ENCODE measurements at places on chromosomes 5 and 9. TPM values are rescaled to one million over a fixed set of nuclear protein-coding genes. Genes with fewer than 3 reads are reported as not detected.

The LMAN2 gene
- 294 TPM for total RNA-seq

The ANKRD20A1 gene
- under 0.01 TPM for total RNA-seq

The BRD8 gene
- 38.5 TPM for total RNA-seq

The SLC34A1 gene
- not detected for total RNA-seq

The PSAT1 gene
- 115 TPM for total RNA-seq

The UGT3A2 gene
- total RNA-seq: not detected

The STPG3 gene
- not detected for total RNA-seq

The PCDHA1 gene
- under 0.01 TPM for total RNA-seq

The CNTLN gene
- total RNA-seq: 16.7 TPM

The LCN2 gene
- total RNA-seq: not detected

The TRMO gene
- 16.4 TPM for total RNA-seq

The TMEM215 gene
- total RNA-seq: not detected

The FOXD4L6 gene
- not detected for total RNA-seq
